Lung microvascular endothelial cell (primary cell): ENCODE measurements at places on chromosomes 6 and 20.
A peak's percentile ranks its signal among the peaks of the same experiment; 100 is the strongest.

GRCh38 chr6:55758156-55758937 lies 117.0 kb downstream of the BMP5 start:
- DNase-seq: no peak

- DNase-seq: no peak
These were observed 184.0 kb downstream of the CDC5L start for GRCh38 chr6:44571510-44571909.

- DNase-seq: peak; percentile 76
These were observed 63.3 kb upstream of the ZNF133 start for GRCh38 chr20:18224968-18225568.

DNA sequence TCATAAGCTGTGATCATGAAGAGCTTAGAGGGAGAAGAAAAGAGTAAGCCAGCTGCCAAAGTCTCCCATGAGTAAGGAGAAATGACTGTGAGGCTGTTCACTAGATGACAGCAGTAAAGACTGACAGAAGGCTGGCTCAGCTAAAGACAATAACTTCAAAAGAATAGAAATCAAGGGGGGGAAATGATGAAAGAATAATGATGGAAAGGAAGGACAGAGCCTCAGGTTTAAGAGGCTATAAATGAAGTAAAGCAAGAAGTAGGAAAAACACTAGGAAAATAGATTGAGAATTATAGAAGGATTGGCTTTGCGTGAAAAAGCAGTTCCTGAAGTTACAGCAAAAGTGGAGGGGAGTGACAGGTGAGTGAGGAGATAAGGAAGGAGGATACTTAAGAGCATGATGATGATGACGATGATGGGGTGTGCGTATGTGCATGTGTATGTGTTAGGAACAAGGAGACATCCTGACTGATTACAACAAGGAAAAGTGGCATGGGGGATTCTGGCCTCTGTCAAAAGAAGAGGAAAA lies 48.2 kb downstream of the HBS1L start:
- no peak for DNase-seq

DNA sequence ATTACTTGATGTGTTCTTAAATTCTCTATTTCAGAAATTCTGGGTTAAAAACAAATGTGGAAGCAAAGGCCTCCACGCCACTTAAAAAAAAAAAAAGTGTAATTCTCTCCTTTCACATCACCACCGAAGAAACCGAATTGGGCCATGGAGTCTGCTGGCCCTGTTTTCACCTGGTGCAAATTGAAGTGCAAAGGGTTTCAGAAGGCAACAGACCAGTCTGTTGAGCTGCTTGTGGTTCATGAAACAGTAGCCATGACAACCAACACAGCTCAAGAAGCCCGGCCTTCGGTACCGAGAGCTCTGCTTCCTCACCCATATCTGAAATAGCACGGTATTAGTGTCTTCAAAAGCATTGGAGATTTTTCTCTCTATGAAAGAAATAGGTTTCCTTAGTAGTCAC lies 63.1 kb downstream of the GMPR start:
- DNase-seq: no peak

DNA sequence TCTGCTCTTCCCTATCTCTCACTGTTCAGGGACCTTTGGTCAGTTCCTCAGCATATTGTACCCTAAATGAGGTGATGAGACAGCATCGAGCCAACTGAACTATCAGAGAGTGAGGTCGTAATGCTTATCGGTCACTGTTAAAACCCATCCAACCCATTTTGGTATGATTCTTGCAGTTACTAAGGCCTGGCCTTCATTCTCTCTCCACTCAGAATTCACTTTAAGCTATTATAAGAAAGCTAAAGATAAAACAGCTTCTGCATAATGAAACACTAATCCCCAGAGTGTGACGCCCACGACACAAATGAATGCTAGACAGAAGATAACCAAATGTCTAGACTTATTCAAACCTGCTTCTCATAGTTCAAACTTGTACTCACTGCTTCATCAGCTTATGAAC lies 175.8 kb downstream of the GMPR start:
- no peak for DNase-seq

DNA sequence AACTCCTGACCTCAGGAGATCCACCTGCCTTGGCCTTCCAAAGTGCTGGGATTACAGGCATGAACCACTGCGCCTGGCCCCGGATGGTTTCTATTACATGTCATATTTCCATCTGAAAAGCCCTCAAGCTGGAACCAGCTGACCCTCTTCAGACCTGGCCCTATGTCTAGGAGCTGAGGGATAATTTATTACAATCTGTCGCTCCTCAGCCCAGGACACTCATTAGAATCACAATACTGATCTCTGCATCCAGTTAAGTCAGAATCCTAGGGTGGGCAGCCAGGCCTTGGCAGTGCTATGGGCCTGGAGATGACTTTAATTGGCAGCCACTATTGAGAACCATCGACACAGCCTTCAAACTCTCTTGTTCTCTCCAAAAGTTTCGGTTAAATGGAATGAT lies 162.6 kb upstream of the SNX9 start:
- DNase-seq: no peak

GRCh38 chr20:21681922-21682318 lies 23.5 kb upstream of the PAX1 start:
- no peak for DNase-seq

GRCh38 chr6:87068795-87069194 lies 26.1 kb downstream of the CGA start:
- no peak for DNase-seq

DNA sequence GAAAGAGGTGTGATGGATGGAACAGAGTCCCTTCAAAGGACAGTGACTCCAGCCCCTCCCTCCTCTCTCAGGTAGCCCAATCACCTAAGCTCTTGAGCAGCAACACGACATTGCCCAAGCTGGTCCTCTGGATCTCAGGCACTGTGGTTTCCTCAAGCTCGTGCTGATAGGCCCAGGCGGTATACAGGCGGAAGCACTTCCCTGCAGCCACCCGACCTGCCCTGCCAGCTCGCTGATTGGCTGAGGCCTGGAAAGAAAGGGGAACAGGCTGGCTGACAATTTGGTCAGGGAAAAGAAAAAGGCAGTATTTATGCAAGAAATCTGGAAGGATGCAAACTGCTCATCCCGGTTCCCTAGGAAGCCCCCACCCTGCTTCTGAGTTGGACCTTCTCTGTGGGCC lies 9.6 kb downstream of the C6orf136 start:
- no peak for DNase-seq

GRCh38 chr20:15619341-15619740 lies 953.9 kb downstream of the KIF16B start:
- DNase-seq: no peak

GRCh38 chr20:760751-761417 lies 7.4 kb downstream of the SLC52A3 start:
- DNase-seq: peak; percentile 25

- DNase-seq: no peak
These were observed 339.8 kb downstream of the ESR1 start for GRCh38 chr6:152147269-152147668.
